ENCODE measurements at places on chromosomes 3 and 15.

GRCh38 chr3:61948699-61949305 lies 387.4 kb downstream of the PTPRG start:
- peak; percentile 9 for DNase-seq

- DNase-seq, result no peak
Observed at GRCh38 chr3:158712443-158712842, 19.8 kb downstream of the RARRES1 start.

DNA sequence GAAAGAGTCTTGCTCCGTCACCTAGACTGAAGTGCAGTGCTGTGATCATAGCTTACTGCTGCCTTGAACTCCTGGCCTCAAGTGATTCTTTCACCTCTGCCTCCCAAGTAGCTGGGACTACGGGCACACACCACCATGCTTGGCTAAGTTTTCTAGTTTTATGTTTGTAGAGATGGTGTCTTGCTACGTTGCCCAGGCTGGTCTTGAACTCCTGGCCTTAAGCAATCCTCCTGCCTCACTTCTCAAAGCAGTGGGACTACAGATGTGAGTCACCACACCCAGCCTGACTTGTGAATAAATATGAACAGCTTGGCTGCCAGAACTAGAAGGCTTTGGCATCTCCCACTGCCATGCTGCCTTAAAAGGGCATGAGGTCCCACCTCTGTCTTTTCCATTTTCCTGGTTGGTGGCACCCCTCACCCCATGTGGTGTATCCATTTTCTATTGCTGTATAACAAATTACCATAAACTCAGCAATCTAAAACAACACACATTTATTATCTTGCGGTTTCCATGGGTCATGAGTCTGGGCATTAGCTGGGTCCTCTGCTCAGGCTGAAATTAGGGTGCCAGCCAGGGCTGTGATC lies 44.3 kb downstream of the PTPRG start:
- DNase-seq, result no peak

DNA sequence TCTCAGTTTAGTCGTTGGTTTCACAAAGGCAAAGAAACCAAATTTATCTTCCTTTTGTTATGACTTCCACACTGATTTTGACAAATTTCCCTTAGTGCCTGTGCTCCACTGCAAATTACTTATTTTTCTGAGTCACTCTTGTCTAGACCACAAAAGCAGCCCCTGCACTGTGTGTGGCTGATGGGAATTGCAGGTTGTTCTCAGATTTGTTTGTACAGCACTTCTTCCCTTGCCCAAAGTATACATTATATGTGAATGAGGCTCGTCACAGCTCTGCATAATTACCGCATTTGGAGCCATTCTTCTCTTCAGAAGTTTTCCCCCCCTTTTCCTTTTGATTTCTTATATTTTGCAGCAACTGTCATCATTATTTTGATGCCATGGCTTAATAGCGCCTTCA lies 354.2 kb upstream of the IL12A start:
- DNase-seq, result no peak

- DNase-seq, result no peak
Observed at GRCh38 chr3:195115600-195116406, 155.2 kb downstream of the XXYLT1 start.

- no peak for DNase-seq
Observed at GRCh38 chr3:187568171-187568570, 102.0 kb downstream of the SST start.

DNA sequence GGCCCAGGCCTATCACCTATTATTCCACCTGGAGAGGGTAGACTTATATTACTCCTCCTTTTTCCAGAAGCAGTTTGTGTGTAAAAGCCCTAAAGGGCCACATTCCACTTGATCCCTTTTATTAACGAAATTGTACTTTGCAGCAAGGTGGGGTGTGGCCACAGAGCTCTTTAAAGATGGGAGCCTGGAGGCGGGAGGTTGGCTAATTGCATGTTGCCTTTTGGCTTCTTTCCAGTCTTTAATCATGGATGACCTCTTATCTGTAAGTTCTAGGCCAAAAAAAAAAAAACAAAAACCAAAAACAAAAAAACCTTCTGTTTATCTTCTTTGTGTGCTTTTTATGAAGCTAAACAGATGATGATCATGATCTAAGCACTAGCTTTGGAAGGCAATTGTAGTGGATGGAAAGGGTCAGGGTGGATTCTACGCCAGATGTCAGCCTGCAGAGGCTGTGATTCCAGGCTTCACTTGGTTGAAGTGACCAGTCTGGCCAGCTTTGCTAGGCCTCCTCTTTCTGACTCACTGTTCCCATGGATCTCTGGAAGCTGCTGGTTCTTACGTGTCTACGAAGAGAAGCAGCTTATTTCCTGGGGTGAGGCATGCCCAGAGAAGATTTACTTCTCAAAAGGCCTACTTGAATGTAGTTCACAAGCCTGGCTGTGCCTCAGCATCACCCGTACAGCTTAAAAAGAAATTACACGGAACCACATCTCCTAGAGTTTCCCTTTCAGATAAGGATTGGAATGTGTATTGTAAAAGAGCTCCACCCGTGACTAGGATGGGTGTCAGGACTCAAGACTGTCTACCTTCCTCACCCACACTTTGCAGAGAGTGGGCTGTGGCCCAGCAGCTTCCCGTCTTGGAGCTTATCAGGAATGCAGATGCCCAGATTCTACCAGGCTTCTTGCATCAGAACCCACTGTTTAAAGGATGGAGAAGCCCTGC lies 330.9 kb upstream of the C2CD4B start:
- peak; percentile 16 for DNase-seq

GRCh38 chr3:81968658-81969057 lies 207.2 kb upstream of the GBE1 start:
- DNase-seq, result no peak

DNA sequence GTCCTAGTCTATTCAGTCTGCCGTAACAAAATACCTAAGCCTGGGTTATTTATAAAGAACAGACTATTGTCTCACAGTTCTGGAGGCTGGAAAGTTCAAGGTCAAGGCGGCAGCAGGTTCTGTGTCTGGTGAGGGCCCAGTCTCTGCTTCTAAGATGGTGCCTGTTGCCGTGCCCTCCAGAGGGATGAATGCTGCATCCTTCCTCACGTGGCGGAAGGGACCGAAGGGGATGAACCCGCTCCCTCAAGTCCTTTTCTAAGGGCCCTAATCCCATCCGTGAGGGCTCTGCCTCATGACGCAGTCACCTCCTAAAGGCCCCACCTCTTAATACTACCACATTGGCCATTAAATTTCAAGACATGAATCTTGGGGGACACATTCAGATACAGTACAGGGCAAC lies 133.7 kb downstream of the CHSY1 start:
- DNase-seq, result no peak

- DNase-seq, result no peak
Observed at GRCh38 chr3:125141596-125142419, 70.7 kb downstream of the SLC12A8 start.

- DNase-seq, result peak; percentile 47
Observed at GRCh38 chr3:58173669-58174398, 36.9 kb downstream of the DNASE1L3 start.

DNA sequence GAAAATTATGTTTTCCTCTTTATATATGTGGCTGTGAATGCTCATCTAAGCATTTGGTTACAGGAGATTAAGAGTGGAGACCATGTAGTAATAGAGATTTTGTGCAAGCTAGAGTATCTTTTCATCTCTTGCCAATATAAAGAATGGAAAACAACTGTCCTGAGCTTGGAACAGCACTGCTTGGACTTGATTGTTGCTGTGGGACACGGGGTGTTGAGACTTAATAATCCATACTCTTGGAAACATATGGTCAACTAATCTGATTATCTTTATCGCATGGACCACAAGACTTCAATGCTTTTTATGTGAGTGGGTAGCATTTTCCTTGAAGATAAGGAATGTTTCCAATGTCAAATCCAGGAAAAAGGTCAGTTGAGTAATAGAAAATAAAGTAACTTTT lies 806.3 kb downstream of the DIPK2A start:
- no peak for DNase-seq

- DNase-seq, result no peak
Observed at GRCh38 chr3:44186111-44186672, 55.5 kb upstream of the TOPAZ1 start.

- peak; percentile 97 for DNase-seq
Observed at GRCh38 chr15:77083381-77084160, 12.7 kb upstream of the TSPAN3 start.

- no peak for DNase-seq
Observed at GRCh38 chr15:56293495-56294292, 50.0 kb upstream of the RFX7 start.

GRCh38 chr3:23948761-23949160 lies 3.7 kb downstream of the NR1D2 start:
- DNase-seq, result no peak

DNA sequence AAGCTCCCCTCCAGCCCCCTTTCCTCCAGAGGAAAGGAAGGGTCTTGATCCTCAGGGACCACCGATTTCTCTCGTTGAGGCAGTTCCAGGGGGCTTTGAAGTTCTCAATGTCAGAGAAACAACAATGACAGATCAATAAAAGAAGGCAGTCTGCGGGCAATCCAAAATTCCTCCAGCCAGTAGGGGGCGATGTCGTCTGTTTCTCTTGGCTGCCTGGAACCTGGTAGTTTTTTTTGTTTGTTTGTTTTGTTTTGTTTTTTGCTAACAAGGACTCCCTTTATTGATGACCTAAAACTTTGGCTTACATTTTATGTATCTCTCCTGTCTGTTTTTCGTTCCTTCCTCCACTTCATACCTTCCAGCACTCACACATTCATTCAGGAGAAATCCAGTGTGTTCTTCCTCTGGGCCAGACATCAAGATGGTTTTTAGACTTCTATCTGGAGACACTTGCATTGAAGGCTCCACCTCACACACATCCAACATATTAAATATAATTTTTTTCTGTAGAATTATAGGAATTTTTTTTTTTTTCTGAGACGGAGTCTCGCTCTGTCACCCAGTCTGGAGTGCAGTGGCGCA lies 276.6 kb downstream of the RPLP1 start:
- DNase-seq, result no peak

DNA sequence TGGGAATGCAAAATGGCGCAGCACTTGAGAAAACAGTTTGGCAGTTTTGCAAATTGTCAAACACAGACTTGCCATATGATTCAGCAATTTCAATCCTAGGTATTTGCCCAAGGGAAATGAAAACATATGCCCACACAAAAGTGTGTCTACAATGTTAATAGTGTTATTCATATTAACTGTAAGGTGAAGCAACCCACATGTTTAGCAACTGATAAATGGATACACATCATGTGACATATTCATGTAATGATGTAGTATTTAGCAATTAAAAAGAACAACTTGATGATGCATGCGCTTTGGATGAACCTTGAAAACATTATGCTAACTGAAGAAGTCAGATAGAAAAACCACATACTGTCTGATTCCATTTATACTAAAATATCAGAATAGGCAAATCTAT lies 539.0 kb upstream of the PPP2R3A start:
- peak; percentile 32 for DNase-seq

DNA sequence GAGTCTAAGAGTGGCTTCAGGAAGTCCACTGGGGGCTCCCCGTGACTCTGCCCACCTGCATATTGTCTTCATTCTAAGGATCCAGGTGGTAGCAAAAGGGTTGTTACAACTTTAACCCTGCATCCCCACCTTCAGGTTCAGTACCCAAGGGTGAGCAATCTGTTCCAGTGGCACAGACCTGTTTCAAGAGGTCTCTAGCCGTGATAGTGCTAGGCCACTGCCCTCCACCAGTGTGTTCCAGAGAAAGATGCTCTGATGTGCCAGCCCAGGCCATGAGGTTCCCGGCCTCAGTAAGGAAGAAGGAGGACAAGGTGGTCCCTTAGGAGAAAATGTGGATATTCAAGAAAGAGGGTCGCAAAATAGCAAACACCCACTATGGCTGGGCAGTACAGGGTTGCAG lies 87.0 kb downstream of the IGF1R start:
- DNase-seq, result no peak

- DNase-seq, result no peak
Observed at GRCh38 chr3:111892070-111892469, 33.0 kb downstream of the PHLDB2 start.

DNA sequence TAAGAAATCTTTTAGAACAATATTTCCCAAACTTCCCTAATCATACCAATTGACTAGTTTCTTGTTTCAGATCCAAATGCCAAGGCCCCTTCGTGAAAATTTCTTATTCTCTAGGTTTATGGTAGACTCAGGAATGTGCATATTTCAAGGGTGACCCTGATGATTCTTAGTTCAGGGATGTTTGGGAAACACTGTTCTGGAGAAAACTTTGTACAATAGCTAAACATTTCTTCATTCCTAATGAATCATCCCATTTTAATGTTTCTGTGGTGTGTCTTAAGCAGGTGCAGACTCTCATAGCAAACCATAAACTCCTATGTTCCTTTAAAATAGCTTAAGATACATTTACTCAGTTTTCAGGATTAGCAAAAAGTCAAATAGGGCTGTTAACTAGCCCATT lies 314.5 kb downstream of the TIGIT start:
- no peak for DNase-seq

GRCh38 chr3:105177576-105177975 lies 189.1 kb upstream of the ALCAM start:
- DNase-seq, result no peak

DNA sequence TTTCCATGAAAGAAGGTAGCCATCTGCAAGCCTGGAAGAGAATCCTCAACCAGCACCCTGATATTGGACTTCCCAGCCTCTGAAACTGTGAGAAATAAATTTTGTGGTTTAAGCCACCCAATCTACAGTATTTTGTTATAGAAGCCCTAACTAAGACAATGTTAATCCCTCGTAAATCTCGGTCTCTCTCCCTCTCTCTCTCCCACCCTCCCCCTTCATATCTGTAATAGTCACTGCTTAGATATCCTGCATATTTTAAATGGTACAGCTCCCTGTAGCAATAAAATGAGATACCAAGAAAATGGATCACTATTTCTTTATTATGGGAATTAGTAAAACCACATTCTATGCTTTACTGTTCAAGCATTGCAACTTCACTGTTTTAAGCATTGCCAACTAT lies 21.0 kb upstream of the FAM174B start:
- no peak for DNase-seq

- DNase-seq, result peak; percentile 71
Observed at GRCh38 chr3:175606650-175607318, 747.6 kb downstream of the NAALADL2 start.

DNA sequence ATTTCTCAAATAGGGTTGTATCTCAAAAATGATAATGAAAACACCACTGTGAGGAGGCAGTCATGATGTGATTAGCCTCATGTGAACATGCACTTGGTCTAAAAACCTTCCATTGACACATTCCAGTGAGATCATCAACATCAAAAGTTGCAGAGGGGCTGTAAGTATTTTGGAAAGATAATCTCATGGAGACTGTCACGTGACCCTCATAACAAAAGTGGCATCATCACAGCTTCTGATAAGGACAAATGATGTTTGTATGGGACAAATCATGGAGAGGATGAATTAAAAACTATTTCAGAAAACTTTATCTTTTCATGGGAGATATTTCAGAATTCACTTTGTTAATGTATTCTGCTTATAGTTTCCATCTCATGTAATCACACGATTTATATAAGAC lies 203.1 kb upstream of the NDN start:
- no peak for DNase-seq

DNA sequence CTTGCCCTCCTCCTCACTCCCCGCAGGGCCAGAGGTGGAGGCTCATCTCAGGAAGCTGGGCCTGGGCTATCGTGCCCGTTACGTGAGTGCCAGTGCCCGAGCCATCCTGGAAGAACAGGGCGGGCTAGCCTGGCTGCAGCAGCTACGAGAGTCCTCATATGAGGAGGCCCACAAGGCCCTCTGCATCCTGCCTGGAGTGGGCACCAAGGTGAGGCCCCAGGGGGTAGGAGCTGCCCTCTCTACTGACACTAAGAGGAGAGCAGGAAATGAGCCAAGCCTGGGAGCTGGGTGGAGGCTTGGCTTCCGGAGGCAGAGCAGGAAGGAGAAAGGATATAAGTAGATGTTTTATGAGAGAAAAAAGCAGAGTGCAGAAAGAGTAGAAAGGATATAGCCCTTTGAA lies 4.9 kb downstream of the OGG1 start:
- DNase-seq, result no peak
